Right kidney (tissue), 9 donors: ENCODE measurements at places on chromosomes 7 and 10.

DNA sequence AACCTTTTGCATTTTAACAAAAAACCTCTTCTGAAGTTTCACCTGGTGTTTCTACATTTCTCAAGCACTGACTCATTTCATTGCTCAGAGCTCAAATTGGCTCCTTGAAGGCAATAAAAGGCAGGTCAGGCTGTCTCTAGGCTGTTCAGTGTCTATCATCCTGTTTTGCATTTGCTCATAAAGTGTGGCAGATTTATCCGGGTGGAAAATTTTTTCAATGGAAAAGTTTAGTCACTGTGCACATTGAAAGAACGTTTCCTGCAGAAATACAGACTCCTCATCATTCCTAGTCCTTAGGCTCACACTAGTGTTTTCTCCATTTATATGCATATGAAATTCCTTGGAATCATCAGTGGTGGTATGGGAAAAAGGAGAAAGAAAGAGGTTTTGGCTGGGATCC, 114.2 kb upstream of the DGKB start:
- DNase-seq: no peak

- no peak for DNase-seq
These were observed 653.2 kb upstream of the MKI67 start for GRCh38 chr10:128779416-128779815.

DNA sequence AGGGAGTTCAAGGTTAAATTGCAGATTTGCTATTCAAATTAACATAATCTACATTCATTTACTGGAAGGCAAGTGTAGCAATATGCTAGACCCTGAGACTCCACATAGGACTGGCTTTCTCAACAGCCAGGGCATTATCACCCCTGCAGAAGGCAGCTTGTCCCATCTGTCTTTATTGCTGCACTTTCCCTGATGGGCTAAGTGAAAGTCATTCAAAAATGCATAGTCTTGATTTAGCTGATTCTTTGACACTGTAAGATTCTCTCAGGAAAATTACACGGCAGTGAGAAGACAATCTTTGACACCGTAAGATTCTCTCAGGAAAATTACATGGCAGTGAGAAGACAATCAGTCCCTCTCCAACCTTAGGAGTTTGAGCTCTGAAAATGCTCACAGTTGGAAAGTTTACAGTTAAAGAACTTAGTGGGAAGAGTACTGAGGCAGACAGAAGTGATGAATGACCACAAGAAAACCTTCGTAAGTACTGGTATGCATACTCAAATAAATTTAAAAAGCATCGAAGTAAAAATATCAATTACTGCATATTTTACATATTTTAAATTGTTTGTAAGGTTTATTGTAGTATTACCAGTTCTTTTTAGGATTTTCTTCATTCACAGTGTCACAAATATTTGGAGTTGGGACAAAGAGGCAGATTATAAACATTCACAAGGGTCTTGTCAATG, 88.9 kb downstream of the RAPGEF5 start:
- DNase-seq: no peak

GRCh38 chr7:96303686-96304443, 18.0 kb downstream of the SLC25A13 start:
- DNase-seq: no peak

GRCh38 chr7:115447495-115447894, 525.6 kb downstream of the MDFIC start:
- DNase-seq: no peak

- DNase-seq: no peak
These were observed 774.4 kb upstream of the POM121L12 start for GRCh38 chr7:52261057-52261456.

DNA sequence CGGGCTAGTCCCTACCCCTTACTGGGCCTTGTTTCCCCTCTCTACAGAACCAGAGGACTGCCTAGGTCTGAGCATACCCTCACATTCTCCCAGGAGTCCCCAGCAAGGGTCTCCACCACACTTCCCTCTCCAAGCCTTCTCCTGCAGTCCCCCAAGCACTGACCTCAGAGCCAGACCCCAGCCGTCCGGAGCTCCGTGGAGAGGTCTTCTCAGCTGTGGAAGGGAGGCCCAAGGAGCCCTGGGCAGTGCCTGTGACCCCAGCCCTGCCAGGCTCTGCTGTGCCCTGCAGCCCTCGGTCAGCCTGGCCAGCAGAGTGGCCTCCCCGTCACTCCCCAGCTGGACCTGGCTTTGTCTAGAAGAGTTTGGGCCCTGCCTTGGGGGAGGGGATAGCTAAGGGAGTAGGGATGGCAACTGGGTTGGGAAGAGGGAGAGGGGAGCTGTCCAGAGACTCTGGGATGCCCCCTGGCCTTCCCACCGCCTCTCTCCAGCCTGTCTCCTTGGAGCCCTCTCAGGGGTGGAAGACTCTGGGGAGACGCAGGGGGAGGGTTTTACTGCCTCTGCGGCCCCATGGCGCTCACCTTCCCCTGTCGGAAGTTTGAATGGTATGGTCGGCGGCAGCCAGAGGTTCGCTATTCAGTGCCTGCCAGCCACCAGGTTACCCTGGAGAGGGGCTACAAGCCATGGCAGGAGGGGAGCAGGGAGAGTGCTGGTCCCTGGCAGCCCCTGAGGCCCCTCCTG, at the start of gene C10orf105:
TSS of gene C10orf105 (minus strand) at position 315 of the 738 bp plus-strand sequence. CDS start 3,441 bp downstream, outside the sequence.
- DNase-seq: peak; percentile 33

DNA sequence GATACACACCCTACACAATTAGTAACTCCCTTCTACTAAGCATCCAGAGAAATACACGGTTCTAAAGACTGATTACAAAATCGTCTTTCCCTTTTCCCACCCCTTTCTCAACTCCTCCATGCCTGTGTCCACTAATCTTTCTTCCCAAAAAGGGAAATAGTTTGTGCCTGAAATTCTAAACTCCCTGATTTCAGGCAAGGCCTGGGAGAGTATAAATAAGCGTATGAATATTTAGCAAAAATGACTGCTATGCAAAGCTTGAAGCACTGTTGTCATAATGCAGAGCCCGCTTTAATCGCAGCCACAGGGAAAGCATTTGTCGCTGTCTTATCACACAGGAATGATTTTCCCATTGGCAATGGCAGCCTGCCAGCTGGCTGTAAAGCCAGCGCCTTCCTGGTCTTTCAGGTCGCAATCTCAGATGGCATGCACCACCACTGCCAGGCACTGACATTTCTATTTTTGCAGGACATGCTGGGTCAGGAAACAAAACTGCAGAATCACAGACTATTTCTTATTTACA, 142.9 kb upstream of the PCGF5 start:
- DNase-seq: peak; percentile 17

DNA sequence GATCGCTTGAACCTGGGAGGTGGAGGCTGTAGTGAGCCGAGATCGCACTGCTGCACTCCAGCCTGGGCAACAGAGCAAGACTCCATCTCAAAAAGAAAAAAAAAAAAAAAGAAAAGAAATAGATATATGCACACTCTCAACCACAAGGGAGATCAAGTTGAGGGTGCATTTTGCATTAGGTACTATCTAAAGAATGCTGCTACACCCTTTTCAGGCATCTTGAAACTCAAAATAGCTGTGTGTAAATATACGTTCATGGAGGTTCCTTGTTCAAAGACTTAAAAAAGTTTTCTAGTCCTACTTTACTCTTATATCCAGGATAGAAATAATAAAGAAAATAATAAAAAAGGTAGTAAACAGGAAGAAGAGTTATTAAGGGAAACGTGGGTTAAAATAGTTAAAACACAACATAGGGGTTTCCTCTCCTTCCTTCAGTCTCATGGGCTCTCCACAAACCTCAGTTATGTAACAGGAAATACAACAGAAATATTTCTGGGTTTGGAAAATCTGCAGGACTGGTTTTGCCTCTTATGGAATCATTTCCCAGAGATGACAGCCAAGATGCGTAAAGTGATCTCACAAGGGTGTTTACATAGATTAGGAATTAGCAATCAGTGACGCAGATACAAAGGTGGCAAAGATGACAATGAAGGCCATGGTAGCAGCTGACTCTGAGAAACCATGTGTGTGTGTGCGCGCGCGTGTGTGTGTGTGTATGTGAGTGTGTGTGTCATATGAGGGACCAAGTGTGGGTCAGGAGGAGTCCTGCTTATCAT, 15.1 kb downstream of the STEAP4 start:
- DNase-seq: no peak

DNA sequence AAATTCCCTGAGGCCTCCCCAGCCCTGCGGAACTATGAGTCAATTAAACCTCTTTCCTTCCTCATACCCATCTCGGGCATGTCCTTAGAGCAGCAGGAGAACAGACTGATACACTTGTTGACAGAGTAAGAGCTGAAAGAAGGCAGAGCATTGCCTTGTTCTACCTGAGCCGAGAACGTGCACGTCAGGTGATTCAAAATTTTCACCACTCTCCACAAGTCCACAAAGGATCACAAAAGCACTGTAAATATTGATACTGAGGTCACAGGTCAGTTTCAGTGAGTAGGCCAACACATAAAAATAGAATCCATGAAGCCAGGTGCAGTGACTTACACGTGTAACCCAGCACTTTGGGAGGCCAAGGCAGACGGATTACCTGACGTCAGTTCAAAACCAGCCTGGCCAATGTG, 27.8 kb downstream of the DCLRE1C start:
- DNase-seq: no peak

GRCh38 chr7:79241288-79242060, 212.0 kb downstream of the MAGI2 start:
- DNase-seq: no peak

GRCh38 chr7:70113536-70113935, 515.3 kb downstream of the AUTS2 start:
- no peak for DNase-seq

DNA sequence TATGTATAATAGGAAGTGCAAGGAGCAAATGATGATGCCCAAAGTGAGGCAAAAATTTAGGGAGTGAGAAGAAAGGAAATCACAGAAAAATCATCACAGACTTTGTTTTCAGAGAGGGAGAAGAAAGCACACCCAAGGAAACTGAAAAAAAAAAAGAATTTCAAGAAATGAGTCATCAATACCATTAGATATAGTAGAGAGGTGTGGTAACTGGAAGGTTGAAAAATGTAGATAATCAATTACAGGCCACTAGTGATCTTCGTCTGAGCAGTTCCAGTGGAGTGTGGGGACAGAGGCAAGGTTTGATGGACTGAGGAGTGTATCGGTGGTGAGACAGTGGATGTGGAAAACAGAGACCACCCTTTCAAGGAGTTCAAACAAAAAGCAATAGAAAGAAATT, 31.7 kb downstream of the ASB4 start:
- no peak for DNase-seq

DNA sequence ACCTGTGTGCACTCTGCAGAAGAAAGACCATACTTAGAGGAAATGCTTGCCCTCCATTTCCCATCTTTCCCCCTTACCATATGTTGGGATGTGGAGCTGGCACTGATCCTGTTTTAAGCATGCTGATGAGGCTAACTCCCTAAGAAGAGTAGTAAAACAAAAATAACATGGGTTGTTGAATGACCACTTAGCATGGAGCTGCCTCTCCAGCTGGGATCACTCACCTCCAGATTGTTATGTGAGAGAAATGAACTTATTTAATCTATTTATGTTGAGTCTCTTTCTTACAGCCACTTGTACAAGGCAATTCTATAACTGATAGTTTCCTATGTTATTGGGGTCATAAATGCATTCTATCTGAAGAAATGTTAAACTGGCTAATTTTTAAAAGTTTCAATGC, 17.0 kb downstream of the CTTNBP2 start:
- DNase-seq: no peak

GRCh38 chr10:72027498-72027897, 60.9 kb downstream of the SPOCK2 start:
- no peak for DNase-seq

GRCh38 chr7:71497256-71497946, 365.5 kb downstream of the GALNT17 start:
- no peak for DNase-seq

- DNase-seq: no peak
These were observed 110.2 kb downstream of the FZD1 start for GRCh38 chr7:91374321-91374989.

GRCh38 chr7:158662610-158663427, 41.8 kb downstream of the NCAPG2 start:
- DNase-seq: no peak

- DNase-seq: no peak
These were observed 169.6 kb downstream of the DIP2C start for GRCh38 chr10:519716-520401.

DNA sequence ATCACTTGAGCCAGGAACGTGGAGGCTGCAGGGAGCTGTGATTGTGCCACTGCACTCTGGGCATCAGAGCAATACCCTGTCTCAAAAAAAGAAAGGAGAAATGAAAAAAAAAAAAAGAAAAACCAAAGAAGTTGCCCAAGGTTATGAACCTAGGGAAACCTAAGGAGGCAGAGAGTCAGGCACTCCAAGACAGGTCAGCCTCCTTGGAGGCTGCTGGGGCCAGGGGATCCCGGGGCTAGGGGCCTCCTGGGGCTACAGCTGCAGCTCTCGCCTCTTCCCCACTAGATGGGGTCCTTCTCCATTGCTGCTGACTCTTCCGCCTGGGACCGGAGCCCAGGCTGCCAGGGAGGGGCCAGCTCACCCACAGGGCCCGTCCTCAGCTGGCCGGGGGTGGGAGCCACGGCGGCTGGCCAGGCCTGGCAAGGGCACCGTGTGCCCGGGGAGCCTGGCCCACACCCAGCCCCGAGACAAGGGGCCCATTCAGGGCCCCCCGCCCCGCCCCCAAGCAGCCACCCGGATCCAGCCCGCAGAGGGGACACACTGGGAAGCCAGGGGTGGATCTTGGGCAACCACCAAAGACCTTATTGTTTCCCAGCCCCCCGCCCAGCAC, 1.7 kb upstream of the SPACDR start:
- peak; percentile 50 for DNase-seq

DNA sequence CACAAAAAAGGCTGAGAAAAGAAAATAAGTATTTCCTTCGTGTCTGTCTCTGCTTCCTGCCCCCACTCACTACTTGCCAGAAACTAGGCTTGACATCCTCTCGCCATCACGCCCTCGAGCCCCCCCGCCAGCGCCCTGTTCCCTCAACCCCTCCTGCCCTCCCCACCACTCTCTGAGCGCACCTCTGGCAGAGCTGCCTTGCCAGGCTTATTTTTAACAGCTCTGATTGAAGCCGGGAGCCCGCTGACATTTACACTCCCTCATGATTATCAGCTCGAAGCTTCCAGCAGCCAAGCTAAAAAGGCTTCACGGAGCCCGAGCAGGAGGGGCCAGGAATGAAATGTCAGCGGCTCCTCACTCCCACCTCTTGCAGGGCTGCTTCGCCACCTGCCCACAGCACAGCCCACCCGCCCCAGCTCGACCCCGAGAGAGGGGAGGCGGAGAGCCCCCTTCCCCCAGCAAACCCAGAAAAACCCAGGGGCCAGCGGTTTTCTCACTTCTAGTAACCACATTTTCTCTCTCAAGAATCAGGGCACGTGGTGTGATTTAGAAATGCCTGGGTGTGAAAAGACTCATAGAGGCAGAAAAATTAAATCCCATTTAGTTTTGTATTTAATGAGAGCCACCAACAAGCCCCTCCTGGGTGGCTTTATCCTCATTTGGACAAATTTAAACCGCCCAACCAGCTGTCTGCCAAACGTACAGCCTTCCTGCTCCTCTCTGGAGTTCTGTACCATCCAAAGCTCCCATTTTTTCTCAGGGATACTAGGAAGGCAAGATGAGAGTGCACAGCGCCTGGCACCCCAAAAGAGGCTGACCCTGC, 89.3 kb downstream of the SLIT1 start:
- DNase-seq: peak; percentile 51

DNA sequence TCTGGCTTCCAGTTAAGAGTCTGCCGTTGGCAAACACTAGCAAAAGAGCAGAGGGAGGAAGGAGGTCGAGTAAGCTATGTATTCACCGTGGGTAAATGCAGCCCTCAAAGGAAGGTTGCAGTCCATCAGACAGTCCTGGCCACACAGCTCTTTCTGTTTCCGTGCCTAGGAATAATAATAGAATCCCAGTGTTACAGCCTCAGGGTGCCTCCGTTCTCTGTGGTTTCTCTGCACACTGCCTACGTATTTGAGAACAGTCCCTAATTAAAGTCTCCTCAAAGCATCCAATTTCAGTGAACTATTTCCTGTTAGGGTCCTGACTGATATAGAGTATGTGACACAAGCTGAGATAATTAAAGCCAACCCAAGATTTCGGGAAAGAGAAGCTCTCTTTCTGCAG, 176.7 kb downstream of the GPAM start:
- no peak for DNase-seq
